HT1080 (cell line): ENCODE measurements at places on chromosomes 7 and 10.

DNA sequence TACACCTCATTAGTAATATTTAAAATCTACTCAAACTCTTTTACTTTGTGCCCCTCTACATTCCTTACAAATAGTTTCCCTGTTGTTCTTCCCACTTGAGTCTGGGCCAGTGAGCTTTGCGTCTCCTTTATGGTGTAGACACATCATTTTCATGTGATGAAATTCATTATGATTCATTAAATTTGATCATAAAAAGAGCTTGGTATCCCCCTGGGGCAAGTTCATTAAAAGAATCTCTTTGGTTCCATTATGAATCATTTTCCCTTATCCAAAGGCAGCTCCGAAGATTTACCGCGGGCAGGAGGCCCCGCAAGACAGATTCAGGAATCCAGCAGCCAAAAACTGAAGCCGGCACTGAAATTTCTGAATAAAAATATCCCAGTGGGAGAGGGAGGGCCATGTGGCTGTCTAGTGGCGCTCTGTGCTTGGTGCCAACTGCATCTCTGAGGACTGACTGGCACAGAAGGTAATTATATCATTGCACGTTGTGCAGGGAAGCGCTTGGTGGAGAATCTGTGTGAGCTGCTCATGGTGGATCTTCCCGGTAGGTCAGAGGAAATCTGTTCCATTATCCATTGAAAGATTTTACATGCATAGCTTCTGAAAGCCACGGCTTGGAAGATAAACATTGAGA is 151.4 kb upstream of the PITRM1 start:
- no peak for DNase-seq

DNA sequence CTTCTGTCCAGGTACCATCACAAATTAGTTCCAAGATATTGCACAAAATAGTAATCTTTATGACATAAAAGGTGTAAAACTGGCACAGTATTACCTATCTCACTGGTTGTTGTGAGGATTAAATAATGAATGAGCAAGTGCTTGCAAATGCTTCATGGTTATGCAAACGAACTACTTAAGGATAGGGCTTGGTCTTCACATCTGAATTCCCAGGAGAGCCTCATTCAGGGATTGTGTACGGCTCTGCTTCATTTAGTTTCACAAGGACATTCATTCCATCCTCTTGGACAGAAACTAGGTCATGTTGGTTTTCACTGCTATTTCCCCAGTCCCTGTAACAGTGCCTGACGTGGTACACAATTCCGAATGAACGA is 12.1 kb downstream of the ABCA13 start:
- DNase-seq, result no peak

GRCh38 chr10:17031637-17032635 is 97.7 kb downstream of the CUBN start:
- no peak for DNase-seq

GRCh38 chr10:113929522-113929921 is 75.1 kb downstream of the NHLRC2 start:
- DNase-seq, result no peak

DNA sequence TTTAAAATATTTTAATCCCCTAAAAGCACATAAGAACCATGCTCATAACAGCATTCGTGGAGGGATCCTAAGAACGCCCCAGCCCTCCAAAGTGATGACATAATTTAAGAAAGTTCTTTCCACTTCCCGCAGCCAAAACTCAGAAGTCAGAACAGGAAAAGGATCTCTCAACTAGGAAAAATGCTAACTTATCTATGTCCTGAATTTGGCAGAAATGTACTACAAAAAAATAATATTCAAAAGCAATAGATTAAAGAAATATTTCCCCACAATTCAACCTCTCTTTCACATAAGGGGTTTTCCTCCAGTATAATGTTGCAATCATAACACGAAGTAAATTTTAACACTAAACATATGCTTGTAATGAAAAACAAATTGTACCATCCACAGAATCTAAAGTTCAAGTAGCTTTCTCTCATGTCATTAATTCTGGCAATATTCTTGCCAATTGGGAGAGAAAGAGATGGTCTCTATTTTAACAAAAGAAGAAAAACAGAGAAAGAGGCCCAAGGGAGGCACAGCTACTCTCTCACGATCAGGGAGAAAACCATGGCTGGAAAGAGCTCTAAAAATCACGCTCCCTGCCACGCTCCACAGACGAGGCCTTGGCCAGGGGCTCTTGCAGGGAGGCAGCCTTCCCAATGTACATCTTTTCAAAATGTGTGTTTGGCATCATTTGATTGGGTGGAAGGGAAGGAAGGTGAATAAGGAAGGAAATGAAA is 22.9 kb downstream of the ASB13 start:
- no peak for DNase-seq

DNA sequence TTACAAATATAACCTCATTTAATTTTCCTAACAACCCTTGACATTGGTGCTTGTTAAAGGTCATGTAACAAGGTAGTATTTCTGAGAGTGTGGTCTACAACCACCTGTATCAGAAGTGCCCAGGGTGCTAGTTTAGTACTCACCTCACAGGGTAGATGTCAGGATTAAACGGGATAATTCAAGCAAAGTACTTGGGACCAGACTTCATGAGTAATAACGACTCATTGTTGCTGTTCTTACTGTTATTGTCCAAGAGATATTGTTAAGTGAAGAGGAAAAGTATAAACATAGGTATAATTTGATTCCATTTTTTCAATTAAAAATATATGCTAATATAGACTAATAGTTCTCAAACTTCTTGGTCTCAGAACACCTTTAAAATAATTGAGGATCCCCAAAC is 179.3 kb downstream of the WNT2 start:
- DNase-seq, result peak; percentile 61

- DNase-seq, result no peak
Observed at GRCh38 chr10:102246261-102246660, 929 bp downstream of the GBF1 start.

DNA sequence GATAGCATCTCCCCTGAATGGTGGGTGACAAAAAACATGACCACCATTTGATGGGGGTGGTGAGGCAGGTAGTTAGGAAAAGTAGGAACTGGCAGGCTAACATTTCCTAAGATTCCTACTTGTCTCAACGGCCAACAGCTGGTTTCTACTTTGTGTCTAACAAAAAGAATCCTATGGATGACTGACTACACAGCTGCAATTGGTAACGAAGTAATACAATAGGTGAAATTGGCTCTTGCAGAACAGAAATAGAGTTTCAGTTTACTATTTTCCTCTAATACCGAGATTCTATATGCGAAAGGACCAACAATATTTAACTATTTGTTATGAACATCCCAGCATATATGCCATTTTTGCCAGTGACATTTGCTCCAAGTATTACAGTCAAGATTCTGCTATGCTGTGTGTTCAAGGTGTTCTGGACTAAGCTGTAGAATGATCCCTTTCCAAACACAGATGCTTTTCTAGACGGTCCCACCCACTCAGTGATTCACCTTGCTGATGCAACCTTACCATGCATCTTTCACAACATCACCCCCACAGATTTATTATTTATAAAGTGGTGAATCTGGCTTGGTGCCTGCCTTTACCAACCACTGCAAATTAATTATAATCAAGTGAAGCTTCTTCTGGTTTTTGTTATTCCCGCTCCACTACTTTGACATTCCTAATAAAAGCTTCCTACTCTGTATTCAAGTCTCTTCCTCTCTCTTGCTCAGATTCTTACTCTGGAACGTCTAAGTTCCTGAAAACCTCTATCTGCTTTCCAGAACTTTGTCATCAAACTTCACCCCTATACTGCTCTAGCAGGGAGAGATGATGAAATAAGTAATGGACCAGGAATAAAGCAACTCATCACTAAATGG is 16.8 kb downstream of the BBIP1 start:
- peak; percentile 61 for DNase-seq

- no peak for DNase-seq
Observed at GRCh38 chr7:30351724-30352123, 67.3 kb downstream of the ZNRF2 start.

DNA sequence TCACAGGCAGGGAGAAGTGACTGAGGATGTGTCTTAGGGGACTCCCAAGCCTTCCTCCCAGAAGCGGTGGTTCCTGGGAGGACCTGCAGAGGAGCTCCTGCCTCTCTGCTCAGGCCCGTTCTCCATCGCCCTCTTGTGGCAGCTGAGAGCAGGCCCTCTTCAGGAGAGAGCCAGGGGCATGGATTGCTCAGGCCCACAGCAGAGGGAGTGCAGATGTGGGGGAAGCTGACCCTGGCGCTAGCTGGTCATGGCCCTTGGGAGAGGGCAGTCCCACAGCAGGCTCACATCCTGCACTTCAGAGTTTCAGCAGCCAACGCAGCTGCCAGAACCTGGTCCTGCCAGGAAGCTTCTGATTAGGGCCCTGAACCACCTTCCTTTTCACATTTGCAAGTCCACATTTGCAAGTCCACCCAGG is 94.8 kb upstream of the TARP start:
- peak; percentile 71 for DNase-seq

GRCh38 chr10:128050936-128051335 is 75.3 kb downstream of the MKI67 start:
- DNase-seq, result no peak

- DNase-seq, result peak; percentile 9
Observed at GRCh38 chr7:148702876-148703670, 4.4 kb downstream of the CUL1 start.

DNA sequence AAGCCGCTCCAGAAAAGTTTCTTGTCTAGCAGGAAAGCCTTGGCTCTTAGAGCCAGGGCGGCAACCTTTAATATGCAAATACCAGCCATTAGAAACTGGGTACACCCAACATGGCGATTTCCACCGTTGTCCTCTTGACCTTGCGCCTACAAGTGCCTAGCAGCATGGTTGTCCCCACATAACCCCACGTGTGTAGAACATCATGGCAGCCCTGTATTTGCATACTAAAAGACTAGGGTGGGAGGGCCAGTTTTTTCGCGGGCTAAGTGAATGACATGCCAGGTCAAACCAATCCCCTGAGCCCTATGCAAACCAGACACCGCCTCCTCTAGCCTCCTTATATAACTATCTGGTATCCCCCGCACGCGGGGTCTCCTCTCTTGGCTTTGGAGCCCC is 58.4 kb upstream of the FZD8 start:
- no peak for DNase-seq

- no peak for DNase-seq
Observed at GRCh38 chr10:75600833-75601232, 169.4 kb downstream of the LRMDA start.

- DNase-seq, result no peak
Observed at GRCh38 chr7:47381134-47381495, 200.8 kb downstream of the TNS3 start.
